CD4-positive, alpha-beta memory T cell (primary cell): ENCODE measurements at places on chromosomes 13 and 19.

DNA sequence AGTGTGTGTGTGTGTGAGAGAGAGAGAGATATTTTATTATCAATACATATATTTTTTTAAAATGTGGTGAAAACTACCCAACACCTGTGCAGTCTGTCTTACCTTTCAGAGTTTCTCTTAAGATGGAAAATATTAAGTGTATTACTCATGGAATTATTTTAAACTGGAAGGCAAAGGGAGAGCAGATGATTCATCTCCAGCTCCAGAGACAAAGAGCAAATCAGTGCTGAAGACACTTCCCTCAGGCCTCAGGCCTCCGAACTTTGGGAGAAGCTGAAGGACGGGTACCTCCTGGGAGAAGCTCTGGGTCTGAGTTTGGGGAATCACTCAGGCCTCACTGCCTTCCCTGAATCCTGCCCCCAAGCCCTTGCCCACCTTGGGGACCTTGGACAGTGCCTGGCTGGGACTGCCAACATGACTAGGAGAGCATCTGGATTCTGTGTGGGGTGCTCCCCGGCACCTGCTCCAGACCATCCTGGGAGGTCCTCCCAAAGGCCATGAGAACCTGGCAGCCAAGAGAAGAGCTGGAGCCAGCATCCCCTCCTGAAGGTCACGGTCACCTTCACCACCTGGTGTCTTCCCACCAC lies 170.4 kb upstream of the UBL3 start:
- no peaks in the 10 kb centered on the region for H3K36me3 ChIP-seq
- no peaks in the 10 kb centered on the region for H3K27me3 ChIP-seq
- H3K4me1 ChIP-seq: no peaks in the 10 kb centered on the region
- no peak for DNase-seq
- no peak overlapping the region for H3K4me3 ChIP-seq

GRCh38 chr13:84542348-84542747 lies 660.1 kb upstream of the SLITRK1 start:
- H3K4me1 ChIP-seq: no peaks in the 10 kb centered on the region
- no peak overlapping the region for H3K27ac ChIP-seq
- H3K27me3 ChIP-seq: no peaks in the 10 kb centered on the region
- DNase-seq: no peak
- no peaks in the 10 kb centered on the region for H3K36me3 ChIP-seq

- H3K27me3 ChIP-seq: no peaks in the 10 kb centered on the region
- H3K4me3 ChIP-seq: no peak overlapping the region
- no peak for DNase-seq
- H3K27ac ChIP-seq: no peak overlapping the region
Measured at GRCh38 chr13:32017474-32017873, 14.1 kb upstream of the FRY start.

DNA sequence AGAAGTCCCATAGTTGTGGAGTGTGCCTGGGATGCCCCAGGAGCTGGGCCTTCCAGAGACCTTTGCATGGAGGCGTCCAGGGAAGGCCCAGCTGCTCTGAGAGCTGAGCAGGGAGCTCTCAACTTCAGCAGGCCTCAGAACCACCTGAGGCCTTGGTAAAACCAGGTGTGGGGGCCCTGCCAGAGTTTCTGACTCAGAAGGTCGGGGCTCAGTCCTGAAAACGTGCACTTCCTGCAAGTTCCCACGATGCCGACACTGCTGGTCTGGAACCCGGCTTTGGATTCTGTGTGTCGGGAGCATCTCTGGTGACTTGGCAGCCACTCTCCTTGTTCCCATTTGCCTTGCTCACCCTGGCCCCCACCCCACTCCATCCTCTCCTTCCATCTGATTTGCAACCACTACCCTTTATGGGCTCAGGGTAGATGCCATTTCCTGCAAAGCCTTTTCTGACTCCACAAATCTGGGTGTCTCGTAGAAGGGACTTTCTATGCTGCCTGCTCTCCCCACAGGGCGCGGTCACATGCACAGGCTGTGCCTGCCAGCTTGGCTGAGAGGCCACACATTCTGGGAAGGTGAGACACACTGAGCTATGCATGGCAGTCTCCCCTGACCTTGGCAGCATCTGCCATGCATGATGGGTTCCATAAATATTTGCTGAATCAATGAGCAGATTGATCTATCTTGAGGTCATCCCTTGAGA lies 244.7 kb downstream of the COL4A1 start:
- H3K27ac ChIP-seq: no peak overlapping the region
- H3K4me1 ChIP-seq: no peaks in the 10 kb centered on the region
- DNase-seq: no peak
- no peaks in the 10 kb centered on the region for H3K36me3 ChIP-seq
- no peaks in the 10 kb centered on the region for H3K27me3 ChIP-seq

DNA sequence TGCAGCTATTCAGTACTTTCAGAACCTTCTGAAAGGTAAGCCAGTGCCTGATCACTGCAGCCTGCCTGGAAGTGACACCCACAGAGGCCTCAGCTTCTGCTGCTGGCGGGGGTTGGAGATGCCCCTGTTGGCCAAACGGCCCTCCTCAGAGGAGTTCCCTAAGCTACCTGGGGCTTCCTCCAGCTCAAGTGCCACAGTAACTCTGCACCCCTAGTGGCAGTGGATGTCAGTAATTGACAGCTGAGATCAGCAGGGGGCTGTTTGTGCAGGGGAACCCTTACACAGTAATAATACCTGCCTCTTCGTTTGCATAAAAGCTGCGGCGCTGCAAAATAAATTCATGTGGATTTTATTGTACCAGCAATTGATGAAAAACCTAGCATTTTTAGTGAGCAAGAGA lies 28.9 kb downstream of the TDRD12 start:
- no peak for DNase-seq
- no peaks in the 10 kb centered on the region for H3K27me3 ChIP-seq
- H3K27ac ChIP-seq: no peak overlapping the region
- H3K4me1 ChIP-seq: peaks cover 21% of the 10 kb centered on the region
- H3K36me3 ChIP-seq: no peaks in the 10 kb centered on the region

GRCh38 chr19:2524361-2524839 lies 48.5 kb downstream of the GADD45B start:
- no peaks in the 10 kb centered on the region for H3K4me1 ChIP-seq
- no peak overlapping the region for H3K27ac ChIP-seq
- H3K36me3 ChIP-seq: no peaks in the 10 kb centered on the region
- H3K4me3 ChIP-seq: no peak overlapping the region

DNA sequence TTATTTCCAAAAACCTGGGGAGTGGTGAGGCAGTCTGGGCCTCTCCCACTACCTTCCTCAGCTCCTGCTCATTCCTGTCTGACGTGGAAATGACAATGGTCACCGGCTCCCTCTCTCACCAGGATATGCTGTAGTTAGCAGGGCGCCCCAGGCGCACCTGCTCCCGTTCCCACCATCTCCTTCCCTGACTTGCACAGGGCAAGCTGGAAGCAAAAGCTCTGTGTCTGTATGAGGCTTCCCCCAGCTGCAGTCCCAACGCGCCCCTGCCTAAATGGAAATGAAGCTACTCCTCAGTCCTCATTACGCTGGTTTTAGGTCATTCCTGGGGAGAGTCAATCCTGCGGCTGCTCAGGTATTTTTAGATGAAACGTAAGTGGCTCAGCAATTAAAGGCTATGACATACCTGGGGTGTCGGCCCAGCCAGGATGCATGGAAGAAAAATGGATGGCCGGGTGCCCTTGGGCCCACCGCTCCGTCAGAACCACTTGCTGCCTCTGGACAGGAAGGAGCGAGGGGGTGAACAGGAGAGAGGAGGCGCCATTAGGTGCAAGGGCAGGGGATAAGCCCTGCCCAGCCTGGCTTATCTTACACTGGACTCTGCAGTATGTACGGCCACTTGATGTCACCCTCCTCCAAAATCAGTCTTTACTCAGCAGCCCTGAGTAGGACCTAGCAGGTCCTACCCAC lies 32.4 kb downstream of the DHRS12 start:
- H3K27me3 ChIP-seq: no peaks in the 10 kb centered on the region
- H3K27ac ChIP-seq: no peak overlapping the region
- H3K4me1 ChIP-seq: no peaks in the 10 kb centered on the region

DNA sequence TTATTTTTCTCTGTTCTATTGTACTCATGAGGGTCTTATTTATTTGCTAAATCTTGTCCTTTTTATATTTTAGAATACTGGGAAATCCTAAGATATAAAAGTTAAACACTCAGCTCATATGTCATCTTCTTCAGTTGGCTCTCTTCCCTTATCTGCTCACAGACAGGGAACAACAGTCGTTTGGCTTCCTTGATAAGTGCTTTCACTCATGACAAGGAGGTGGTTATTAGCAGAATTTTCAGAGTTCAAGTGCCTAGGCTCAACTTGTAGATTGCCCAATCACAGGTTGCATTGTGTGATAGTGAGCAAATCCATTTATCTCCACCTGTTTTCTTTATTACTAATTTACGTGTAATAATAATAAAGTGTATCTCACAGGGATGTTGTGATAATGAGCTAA lies 620.3 kb upstream of the PCDH20 start:
- H3K27ac ChIP-seq: no peak overlapping the region
- no peaks in the 10 kb centered on the region for H3K36me3 ChIP-seq
- H3K4me1 ChIP-seq: no peaks in the 10 kb centered on the region
- no peak for DNase-seq
- no peaks in the 10 kb centered on the region for H3K27me3 ChIP-seq

DNA sequence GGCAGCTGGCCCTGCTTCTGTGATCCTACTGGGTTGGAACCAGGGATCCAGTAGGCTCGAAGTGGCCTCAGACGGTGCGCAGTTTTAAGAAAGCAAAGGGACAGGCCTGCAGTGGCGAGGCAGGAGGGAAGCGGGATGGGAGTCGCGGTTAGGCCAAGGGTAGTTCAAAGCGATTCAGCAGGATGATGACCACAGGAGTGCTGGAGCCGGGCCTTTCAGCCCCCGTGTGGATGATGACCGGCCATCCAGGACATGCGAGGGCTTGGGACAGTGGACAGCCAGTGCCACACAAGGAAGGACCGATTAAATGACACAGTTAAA lies 854 bp downstream of the RNASEH2B start:
- no peaks in the 10 kb centered on the region for H3K27me3 ChIP-seq
- H3K36me3 ChIP-seq: no peaks in the 10 kb centered on the region
- H3K4me1 ChIP-seq: peaks cover 52% of the 10 kb centered on the region
- peak overlapping the region; percentile 92 for H3K4me3 ChIP-seq

GRCh38 chr19:7200736-7201135 lies 93.5 kb downstream of the INSR start:
- no peak overlapping the region for H3K27ac ChIP-seq
- H3K4me3 ChIP-seq: no peak overlapping the region
- H3K4me1 ChIP-seq: peaks cover 21% of the 10 kb centered on the region

DNA sequence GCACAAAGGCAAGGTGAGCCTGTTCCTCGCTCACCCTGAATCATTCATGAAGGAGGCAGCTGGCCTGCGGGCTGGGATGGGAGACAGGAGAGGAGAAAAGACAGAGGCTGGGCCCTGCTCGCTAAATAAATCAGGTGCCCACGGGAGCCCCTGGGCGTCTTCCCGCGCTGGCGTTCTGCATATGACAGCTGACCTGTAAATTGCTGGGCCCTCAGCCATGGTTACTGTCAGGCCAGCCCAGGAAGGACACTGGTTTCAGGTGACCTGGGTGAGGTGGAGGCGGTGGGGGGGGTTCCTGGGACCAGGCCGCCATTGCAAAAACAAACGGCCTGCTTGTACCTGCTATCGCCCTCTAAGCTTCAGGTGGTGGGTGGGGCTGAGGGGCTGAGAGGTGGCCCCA lies 3.4 kb upstream of the PTBP1 start:
- no peaks in the 10 kb centered on the region for H3K27me3 ChIP-seq
- no peak for DNase-seq
- H3K4me1 ChIP-seq: peaks cover 8% of the 10 kb centered on the region
- H3K4me3 ChIP-seq: no peak overlapping the region
- H3K36me3 ChIP-seq: no peaks in the 10 kb centered on the region

DNA sequence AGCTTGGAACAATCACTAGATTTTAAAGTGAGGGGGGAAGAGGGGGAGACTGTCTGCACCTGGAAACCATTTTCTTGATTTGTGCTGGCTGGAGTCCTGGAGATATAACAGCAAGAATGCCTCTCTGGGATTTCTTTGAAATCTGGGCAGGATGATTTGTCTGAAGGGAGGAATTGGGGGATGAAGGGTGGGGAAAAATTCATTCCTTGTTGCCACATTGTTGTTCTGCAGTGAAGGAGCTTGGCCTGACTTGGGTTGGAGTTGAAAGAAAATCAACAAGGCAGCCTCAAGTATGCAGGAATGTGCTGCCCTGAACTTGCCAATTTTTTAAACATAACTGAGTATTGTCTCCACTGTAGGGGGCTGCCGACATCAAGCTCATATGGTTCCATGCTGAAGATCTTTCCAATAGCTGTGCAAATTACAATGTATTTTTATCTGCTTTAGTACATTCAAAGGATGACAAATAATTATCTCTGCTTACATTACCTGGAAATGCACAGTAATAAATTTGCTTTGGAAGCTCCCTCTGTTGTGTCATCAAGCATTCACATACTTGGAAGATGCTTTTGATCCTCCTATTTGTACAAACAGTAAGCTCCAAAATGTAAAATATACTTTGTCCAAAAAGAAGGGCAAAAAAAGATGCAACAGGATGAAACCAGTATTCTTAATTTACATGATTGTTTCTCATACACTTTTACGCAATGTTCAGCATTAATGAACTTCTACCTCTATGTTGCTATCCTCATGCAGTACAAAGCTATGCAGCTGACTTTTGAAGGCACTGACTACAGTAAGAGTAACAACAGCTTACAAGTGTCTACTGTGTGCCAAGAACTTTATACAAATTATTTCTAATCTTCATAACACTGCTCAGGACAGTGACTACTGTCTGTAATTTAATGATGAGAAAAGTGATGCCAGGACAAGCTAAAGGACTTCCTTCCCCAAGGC lies 627.9 kb upstream of the KLF12 start:
- no peak overlapping the region for H3K4me3 ChIP-seq
- no peak overlapping the region for H3K27ac ChIP-seq
- no peak for DNase-seq
- H3K4me1 ChIP-seq: no peaks in the 10 kb centered on the region
- H3K27me3 ChIP-seq: no peaks in the 10 kb centered on the region

GRCh38 chr13:73258406-73258805 lies 199.6 kb downstream of the KLF5 start:
- H3K4me1 ChIP-seq: no peaks in the 10 kb centered on the region
- DNase-seq: no peak
- H3K36me3 ChIP-seq: no peaks in the 10 kb centered on the region

- H3K4me3 ChIP-seq: no peak overlapping the region
- peaks cover 20% of the 10 kb centered on the region for H3K27me3 ChIP-seq
- H3K27ac ChIP-seq: no peak overlapping the region
- H3K4me1 ChIP-seq: peaks cover 23% of the 10 kb centered on the region
- DNase-seq: no peak
Measured at GRCh38 chr19:49059053-49059452, 1.5 kb upstream of the CGB7 start.

- no peak overlapping the region for H3K4me3 ChIP-seq
- H3K27me3 ChIP-seq: no peaks in the 10 kb centered on the region
- H3K36me3 ChIP-seq: no peaks in the 10 kb centered on the region
- DNase-seq: no peak
Measured at GRCh38 chr13:99154064-99154463, 46.6 kb upstream of the UBAC2 start.

GRCh38 chr13:89845874-89846273 lies 1501.6 kb upstream of the MIR17HG start:
- no peak overlapping the region for H3K27ac ChIP-seq
- no peaks in the 10 kb centered on the region for H3K27me3 ChIP-seq
- no peaks in the 10 kb centered on the region for H3K36me3 ChIP-seq
- no peaks in the 10 kb centered on the region for H3K4me1 ChIP-seq
- DNase-seq: no peak
- no peak overlapping the region for H3K4me3 ChIP-seq

- H3K4me3 ChIP-seq: no peak overlapping the region
- no peak for DNase-seq
- no peaks in the 10 kb centered on the region for H3K27me3 ChIP-seq
- no peak overlapping the region for H3K27ac ChIP-seq
- no peaks in the 10 kb centered on the region for H3K36me3 ChIP-seq
- no peaks in the 10 kb centered on the region for H3K4me1 ChIP-seq
Measured at GRCh38 chr19:3914199-3914598, 18.7 kb upstream of the NMRK2 start.

GRCh38 chr13:112784811-112785482 lies 95.1 kb downstream of the ATP11A start:
- no peaks in the 10 kb centered on the region for H3K4me1 ChIP-seq
- DNase-seq: no peak
- H3K4me3 ChIP-seq: no peak overlapping the region
- no peaks in the 10 kb centered on the region for H3K27me3 ChIP-seq
